Endothelial cell (in vitro differentiated cells): ENCODE measurements at places on chromosomes 6 and 20. TPM values are rescaled to one million over a fixed set of nuclear protein-coding genes. Genes with fewer than 3 reads are reported as not detected.

SYNDIG1 gene
- 8.1 TPM for total RNA-seq

CLPSL1 gene
- total RNA-seq: not detected

SIRPD gene
- not detected for total RNA-seq

PACSIN1 gene
- total RNA-seq: 0.08 TPM

TPBG gene
- total RNA-seq: 21.8 TPM

CCR6 gene
- not detected for total RNA-seq

SLA2 gene
- not detected for total RNA-seq

TNFRSF6B gene
- total RNA-seq: not detected

SS18L1 gene
- total RNA-seq: 17.5 TPM

GPSM3 gene
- 49.0 TPM for total RNA-seq

UQCC2 gene
- 54.9 TPM for total RNA-seq

LRFN2 gene
- 0.59 TPM for total RNA-seq

MAK gene
- total RNA-seq: not detected

CYP39A1 gene
- 2.5 TPM for total RNA-seq

ATP6V1G2 gene
- total RNA-seq: 1.8 TPM

FAM184A gene
- 134 TPM for total RNA-seq

KIF13A gene
- 139 TPM for total RNA-seq

CDH4 gene
- total RNA-seq: 0.23 TPM

CLIC1 gene
- total RNA-seq: 420 TPM

SLC22A16 gene
- 0.54 TPM for total RNA-seq

NFYA gene
- total RNA-seq: 39.7 TPM

EMILIN3 gene
- total RNA-seq: 0.28 TPM

COL21A1 gene
- 1.2 TPM for total RNA-seq

EIF6 gene
- total RNA-seq: 120 TPM

TTK gene
- total RNA-seq: 6.6 TPM

GTF3C6 gene
- total RNA-seq: 75.3 TPM

TLDC2 gene
- total RNA-seq: not detected

RSPH4A gene
- 1.3 TPM for total RNA-seq

SRC gene
- 60.8 TPM for total RNA-seq

PHACTR2 gene
- 181 TPM for total RNA-seq

TINAG gene
- total RNA-seq: not detected

CD24 gene
- 796 TPM for total RNA-seq

SYCP2 gene
- total RNA-seq: 2.1 TPM

PTCRA gene
- total RNA-seq: not detected

PARD6B gene
- 7.1 TPM for total RNA-seq

IYD gene
- total RNA-seq: not detected

FBXO9 gene
- total RNA-seq: 61.5 TPM

CYP21A2 gene
- 0.44 TPM for total RNA-seq

HTR1E gene
- not detected for total RNA-seq

HEY2 gene
- total RNA-seq: 82.7 TPM

C6orf15 gene
- total RNA-seq: not detected

TTI1 gene
- total RNA-seq: 31.9 TPM

HLA-DQB2 gene
- 0.31 TPM for total RNA-seq

PCK1 gene
- total RNA-seq: not detected

HSF2 gene
- total RNA-seq: 13.9 TPM

FRK gene
- total RNA-seq: 0.08 TPM

HSPA1L gene
- total RNA-seq: 0.82 TPM

KIF6 gene
- total RNA-seq: 0.46 TPM

GJA1 gene
- 363 TPM for total RNA-seq

MUC21 gene
- total RNA-seq: 0.10 TPM

CNR1 gene
- 2.0 TPM for total RNA-seq

CNKSR3 gene
- total RNA-seq: 9.7 TPM

GSTA4 gene
- 16.2 TPM for total RNA-seq

EYS gene
- total RNA-seq: not detected

TRIM40 gene
- total RNA-seq: not detected
